Activated T-cell treated with anti-CD3 and anti-CD28 coated beads, Interleukin-2, amount 50 U/mL, for 48 hours (primary cell): ENCODE measurements at places on chromosomes 6 and 20.

- no peak for DNase-seq
Measured at GRCh38 chr20:4972506-4973251, 28.6 kb downstream of the SLC23A2 start.

DNA sequence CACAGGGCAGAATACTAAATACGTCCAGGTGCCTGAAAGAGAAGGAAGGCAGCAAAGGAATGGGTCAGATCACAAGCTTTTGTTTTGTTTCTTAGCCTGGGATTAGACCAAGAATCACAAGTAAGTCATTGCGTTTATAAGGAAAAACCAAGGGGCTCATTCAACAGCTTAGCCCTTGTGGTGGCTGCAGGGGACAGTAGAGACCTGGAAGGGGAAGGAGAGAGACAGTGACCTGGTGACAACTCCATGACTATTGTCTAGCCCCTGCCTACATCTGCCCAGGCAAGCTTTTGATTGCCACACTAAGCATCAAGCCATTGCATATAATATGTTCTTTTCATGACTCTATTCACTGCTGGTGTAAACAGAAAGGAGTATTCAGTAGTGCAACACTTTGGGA, 30.2 kb upstream of the TBC1D7 start:
- no peak for DNase-seq

- DNase-seq = no peak
Measured at GRCh38 chr20:9068233-9068801, 570 bp upstream of the PLCB4 start.

DNA sequence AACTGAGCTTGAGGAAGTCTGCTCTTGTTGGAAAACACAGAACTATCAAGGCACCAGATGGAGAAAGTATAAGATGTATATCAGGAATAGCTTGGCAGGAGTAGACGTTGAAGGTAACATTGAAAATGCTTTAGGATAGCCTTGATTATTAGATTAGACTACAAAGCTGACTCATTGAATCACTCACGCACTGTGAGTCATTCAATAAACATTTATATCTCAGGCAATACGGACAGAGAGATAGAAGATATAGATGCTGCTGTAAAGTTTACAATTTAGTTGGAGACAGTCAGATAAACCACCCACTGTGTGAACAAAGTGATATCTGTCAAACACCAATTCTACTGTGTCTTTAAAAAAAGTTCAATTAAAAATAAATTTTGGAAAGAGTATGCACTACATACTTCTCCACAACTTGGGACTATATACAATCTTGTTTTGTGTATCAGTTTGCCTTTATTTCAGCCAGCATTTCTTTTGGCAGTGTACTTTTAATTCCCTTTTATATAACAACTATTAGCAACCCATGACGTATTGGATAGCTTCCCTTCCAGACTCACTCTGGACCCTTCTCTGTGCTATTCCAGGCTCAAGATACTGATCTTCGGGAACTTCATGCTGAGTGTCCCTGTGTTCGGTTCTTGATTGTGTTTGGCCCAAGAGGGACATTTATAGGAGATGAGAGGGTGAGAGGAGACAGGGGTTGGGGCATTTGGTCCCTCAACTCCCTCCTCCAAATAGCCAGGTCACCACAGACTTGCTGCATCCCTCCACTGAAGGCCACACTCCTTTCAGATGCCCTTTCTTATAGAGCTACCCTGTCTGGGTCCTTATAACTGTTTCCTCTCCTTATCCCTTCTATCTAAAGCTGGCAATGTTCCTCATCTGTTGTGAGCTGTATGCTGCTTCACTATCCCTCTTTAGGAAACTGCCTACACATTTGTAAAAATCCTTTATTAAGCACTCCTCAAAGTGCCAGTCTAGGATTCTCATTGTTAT, 176.6 kb upstream of the PTPRK start:
- DNase-seq = no peak

GRCh38 chr20:63068711-63069367, 62.1 kb upstream of the BHLHE23 start:
- no peak for DNase-seq

DNA sequence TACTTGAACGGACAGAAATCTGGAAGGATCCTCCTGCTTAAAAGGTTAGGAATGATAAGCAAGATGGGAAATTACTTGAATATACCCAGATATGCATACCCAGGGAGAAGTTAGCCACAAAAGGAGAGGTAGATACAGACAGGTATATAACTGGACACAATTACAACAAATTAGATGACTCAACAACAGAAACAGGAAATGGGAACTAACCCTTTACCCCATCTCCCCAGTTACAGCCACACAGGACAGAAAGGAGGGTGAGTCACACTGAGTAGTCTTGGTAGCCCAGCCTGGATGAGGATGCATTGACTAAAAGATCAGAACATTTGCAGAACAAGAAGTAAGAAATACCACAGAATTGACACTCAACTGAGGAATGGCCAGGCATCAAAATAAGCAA, 61.2 kb downstream of the C6orf52 start:
- no peak for DNase-seq

GRCh38 chr6:23414922-23415321, 711.1 kb upstream of the NRSN1 start:
- DNase-seq = no peak

DNA sequence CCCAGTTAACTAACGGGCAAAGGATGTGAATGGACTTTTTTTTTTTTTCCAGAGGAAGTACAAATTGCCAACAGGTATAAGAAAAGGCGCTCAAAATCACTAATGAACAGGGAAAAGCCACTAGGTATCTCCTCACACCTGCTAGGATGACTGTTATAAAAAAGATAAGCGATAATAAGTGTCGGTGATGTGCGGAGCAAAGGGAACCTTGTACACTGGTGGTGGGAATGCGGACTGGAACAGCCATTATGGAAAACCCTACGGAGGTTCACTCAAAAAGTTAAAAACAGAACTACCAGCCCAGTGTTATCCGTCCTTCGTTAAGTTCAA, 787 bp upstream of the RAB32 start:
- DNase-seq = no peak

DNA sequence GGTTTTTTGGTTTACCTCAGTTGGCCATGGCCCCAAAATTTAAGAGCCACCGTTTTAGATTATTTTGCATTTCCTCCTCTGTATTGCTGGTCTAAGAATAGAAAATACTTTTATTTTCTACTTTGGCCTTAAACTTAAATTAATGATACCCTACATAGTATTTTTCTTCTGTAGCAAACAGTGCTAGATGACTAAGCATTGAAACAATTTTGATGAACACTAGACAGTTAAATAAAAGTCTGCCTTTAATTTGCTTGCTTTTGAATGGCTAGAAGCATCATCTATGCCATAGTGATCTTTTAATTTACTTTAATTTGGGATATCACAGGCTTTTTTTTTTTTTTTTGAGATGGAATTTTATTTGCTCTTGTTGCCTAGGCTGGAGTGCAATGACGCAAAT, 106.4 kb downstream of the CD109 start:
- DNase-seq = no peak

GRCh38 chr20:63310265-63310991, 17.4 kb downstream of the COL20A1 start:
- no peak for DNase-seq

DNA sequence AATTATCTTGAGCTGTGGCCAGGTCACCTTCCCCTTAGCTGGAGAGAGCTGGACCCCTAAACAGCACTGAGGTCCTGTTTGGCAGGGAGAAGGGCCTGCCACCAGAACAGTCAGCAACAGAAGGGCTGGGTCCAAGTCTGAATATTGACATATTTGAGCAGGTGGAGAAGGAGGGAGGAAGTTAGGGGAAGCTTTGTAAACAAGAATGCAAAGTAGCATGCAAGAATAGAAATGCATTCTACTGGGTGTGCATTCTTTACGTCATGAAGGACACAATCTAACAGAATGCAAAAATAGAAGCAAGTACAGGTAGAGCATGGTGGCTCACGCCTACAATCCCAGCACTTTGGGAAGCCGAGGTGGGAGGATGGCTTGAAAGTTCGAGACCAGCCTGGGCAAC, 100.5 kb downstream of the QRSL1 start:
- no peak for DNase-seq

GRCh38 chr6:90230548-90231215, 66.0 kb downstream of the BACH2 start:
- no peak for DNase-seq

DNA sequence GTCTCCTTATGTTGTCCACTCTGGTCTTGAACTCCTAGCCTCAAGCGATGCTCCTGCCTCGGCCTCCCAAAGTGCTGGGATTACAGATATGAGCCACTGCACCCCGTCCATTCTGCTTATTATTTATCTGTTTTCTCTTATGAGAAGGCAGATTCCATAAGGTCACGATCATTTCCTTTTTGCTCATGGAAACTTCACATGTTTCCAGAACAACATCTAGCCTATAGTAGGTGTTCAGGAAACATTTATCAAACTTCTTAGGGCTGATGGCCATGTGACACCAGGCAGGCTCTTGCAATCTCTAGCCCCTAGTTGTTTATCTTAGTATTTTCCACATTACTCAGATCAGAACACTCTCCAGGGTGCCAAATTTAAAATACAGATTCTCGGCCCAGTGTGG, 61.2 kb downstream of the ZFP64 start:
- no peak for DNase-seq

- no peak for DNase-seq
Measured at GRCh38 chr6:36025260-36025931, 955 bp upstream of the SLC26A8 start.
